COLO829 (cell line): ENCODE measurements at places on chromosomes 5 and 9.

GRCh38 chr9:23638011-23638410 is 188.0 kb downstream of the ELAVL2 start:
- no peak for DNase-seq

- DNase-seq: peak; percentile 92
Measured at GRCh38 chr9:114738581-114739316, 56.8 kb upstream of the TEX48 start.

- DNase-seq: no peak
Measured at GRCh38 chr5:77454123-77454522, 38.0 kb downstream of the WDR41 start.

DNA sequence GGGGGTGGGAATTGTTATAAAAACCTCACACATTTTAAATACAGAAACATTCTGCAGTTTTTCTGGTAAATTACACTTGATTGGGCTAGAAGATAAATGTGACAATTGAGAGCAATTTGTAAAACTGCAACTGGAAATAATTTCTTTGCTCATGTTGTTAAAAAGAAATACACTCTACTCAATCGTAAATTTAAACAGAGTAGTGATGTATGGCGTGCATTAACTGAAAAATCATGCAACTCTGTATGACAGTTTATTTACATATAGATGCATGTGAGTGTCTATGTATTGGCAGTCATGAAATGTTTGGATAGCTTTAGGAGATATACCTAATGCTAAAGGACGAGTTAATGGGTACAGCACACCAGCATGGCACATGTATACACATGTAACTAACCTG is 554.9 kb downstream of the PRELID2 start:
- DNase-seq: no peak

DNA sequence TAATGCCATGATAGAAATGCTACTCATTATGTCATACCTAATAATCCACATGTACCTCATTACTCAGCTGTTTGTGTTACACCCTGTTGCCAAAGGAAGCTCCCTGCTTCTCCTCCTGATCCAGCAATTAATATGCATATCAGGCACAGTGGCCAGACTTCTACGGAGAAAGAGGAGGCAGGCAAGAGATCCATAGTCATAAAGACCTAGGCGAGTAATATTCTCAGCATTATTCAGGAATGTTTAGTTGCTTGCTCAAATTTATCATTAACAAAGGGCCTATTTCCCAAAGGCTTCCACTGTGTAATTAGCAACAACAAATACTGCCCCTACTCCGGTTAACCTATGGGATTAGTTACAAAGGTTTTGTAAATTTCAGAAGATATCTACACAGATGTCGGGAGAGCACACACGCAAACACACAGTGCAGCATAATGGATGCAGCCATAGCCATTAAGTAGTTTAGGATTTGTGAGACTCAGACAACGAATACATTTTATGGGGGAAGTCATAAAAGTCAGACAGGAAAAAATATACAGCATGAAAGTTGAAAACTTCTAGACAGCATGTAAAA is 192.6 kb downstream of the EFNA5 start:
- no peak for DNase-seq

GRCh38 chr5:3214838-3215374 is 380.7 kb upstream of the IRX1 start:
- no peak for DNase-seq

DNA sequence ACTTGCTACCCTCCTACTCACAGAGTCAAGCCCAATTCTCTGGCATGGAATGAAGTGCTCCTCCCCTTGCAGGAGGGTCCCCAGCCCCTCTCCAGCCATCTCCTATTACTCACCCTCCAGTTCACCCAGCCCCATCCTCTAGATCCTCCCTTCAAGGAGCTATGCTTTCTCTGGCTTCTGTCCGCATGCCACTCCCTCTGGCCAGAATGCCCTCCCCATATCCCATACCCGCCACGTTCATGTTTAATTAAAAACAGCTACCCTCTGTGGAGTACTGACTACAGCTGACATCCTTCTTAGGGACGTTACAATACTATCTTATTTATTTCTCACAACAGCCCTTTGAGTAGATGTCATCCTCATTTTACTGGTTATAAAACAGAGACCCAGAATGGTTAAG is 3.0 kb downstream of the F2R start:
- no peak for DNase-seq

DNA sequence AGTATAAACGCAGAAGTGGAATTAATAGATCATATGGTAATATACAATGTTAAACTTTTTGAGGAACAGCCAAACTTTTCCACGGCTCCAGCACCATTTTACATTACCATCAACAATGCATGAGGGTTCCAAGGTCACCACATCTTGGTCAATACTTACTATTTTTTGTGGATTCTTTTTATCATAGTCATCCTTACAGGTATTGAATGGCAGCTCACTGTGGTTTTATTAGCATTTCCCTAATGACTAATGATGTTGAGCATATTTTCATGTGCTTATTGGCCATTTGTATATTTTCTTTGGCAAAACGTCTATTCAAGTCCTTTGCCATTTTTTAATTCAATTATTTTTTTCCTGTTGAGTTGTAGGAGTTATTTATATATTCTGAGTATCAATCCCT is 14.1 kb upstream of the RAPGEF6 start:
- DNase-seq: no peak

DNA sequence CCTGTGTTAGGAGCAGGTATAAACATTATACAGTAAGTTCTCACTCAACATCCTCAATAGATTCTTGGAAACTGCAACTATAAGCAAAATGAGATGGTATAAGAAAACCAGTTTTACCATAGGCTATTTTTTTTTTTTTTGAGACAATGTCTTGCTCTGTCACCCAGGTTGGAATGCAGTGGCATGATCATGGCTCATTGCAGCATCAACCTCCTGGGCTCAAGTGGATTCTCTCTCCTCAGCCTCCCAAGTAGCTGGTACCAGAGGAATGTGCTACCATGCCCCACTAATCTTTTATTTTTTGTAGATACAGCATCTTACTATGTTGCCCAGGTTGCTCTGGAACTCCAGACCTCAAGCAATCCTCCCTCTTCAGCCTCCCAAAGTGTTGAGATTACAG is 50.1 kb upstream of the ADRB2 start:
- DNase-seq: no peak

GRCh38 chr9:89277454-89277853 is 33.5 kb upstream of the CKS2 start:
- DNase-seq: no peak

DNA sequence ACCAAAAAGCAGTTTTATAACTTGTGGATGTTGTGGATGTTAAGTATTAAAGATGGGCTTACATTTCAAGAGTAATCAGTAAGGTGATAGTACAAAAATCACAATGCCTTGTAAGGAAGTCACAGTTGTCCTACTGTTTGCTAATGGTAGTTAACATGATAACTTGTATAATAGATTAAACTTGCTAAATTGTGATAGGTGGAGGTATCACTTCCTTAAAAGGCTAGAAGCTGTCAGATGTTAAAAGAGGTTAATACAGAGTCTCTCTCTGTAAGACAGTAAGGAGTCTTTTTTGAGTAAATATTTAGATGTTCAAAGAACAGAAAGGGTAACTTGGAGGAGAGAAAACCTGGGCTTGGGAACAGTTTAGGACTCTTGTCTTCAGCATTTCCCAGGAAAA is 14.2 kb upstream of the MACIR start:
- DNase-seq: no peak

- no peak for DNase-seq
Measured at GRCh38 chr9:124477211-124477647, 27.0 kb downstream of the ADGRD2 start.

GRCh38 chr9:13330396-13331004 is 51.0 kb upstream of the MPDZ start:
- no peak for DNase-seq

- no peak for DNase-seq
Measured at GRCh38 chr5:131595088-131596033, 39.7 kb downstream of the RAPGEF6 start.

DNA sequence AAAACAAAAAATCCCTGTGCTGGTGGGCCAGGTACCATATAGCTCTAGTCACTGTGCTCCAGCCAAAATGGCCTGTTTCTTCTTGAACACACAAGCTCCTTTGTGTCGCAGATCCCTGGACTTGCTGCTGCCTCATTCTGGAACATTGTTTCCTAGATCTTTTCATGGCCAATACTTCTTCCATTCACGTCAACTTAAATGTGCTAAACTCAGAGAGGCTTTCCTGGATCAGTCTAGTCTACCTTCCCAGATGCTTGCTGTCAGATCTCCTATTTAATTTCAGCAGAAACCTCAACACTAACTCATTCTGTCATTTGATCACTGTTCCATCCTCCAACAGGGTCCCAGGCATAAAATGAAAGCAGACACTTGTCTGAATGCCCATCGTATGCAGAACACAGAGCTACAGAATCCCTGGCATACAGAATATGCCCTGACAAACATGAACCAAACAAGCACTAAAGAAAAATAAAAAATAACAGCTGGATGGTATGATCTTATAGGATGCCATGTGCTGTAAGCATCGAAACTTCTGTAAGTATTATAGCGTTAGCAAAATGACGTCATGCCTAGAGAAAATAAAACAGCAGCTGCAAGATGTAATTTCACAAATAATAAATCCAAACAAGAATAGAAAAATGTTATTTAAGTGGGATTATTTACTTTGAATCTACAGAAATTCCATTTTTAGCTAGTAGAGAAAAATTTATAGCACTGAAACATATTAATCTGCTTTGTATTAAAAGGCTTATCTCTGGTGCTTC is 403.7 kb upstream of the DAP start:
- DNase-seq: no peak

DNA sequence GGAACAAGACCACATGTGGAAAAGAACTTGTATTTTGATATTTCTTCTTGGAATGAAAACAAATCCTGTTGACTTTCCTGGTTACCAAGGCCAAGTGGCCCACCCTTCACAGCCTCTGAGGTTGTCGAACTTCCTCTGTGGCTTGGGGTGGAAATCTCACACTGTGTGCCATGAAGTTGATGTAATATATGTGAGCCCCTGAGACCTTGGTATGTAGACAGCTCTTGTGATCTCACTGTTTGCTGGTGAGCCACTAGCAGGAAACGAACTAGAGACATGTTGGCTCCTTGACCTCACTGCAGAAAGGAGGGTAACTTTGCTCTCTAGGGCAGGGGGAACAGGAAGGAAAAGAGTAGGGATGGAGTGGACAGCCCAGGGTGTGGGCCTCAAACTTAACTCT is 159.4 kb downstream of the ARHGAP26 start:
- no peak for DNase-seq

GRCh38 chr5:166279828-166280227 is 2011.6 kb upstream of the WWC1 start:
- DNase-seq: no peak

DNA sequence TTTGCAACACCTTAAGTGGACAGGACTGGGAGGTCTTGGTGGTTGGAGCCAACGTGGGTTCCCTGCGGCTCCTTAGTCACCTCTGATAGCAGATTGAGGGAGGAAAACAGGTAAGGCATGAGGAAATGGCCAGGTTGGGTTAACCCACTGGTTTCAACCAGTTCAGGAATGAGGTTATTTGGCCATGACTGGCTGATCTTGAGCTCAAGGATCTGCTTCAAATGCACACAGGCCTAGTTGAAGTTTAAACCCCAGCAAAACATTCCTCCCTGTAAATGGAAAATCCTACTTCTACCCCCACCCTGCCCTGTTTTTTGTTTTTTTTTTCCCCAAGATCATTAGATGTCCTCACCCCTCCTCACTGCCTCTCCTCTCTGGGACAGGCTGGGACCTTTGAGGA is 3.2 kb upstream of the NUP214 start:
- DNase-seq: no peak

DNA sequence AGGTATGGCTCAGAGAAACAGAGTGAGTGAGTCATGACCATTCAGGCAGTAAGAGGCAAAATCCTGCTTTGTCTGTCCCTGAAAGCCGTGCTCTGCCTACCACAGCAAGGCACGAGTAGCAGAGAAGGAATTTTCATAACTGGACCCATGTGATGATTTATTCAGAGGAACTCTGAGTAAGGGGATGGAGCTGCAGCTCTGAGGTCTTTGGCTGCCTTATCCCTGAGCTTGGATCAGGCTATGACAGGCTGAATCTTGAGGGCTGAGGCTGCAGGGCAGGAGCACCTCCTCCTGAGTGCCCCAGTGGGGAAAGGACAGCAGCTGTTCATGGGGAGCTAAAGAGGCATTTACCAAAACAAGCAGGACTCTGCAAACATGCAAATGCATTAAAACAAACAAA is 183.4 kb downstream of the PAPPA start:
- DNase-seq: no peak

- no peak for DNase-seq
Measured at GRCh38 chr9:3708751-3709150, 182.9 kb upstream of the RFX3 start.

DNA sequence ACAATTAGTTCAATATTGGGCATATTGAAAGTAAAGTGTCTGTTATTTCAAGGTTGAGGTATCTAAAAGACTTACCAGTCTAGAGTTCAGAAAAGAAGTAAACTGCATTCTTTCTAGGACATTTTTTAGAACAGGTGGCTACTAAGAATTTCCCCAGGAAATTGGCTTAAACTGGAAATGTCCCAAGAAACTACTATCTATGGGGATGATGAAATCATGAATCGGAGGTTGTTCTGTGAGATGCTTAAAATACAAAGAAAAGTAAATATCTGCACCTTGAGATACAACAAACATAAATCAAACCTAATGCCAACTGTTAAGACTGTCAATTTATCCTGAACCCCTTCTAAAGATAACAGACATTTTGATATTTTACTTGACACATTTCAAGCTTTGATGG is 226.5 kb upstream of the NREP start:
- DNase-seq: no peak

- no peak for DNase-seq
Measured at GRCh38 chr9:87271696-87272477, 225.8 kb upstream of the DAPK1 start.

- no peak for DNase-seq
Measured at GRCh38 chr9:132556714-132557113, 25.7 kb upstream of the BARHL1 start.

DNA sequence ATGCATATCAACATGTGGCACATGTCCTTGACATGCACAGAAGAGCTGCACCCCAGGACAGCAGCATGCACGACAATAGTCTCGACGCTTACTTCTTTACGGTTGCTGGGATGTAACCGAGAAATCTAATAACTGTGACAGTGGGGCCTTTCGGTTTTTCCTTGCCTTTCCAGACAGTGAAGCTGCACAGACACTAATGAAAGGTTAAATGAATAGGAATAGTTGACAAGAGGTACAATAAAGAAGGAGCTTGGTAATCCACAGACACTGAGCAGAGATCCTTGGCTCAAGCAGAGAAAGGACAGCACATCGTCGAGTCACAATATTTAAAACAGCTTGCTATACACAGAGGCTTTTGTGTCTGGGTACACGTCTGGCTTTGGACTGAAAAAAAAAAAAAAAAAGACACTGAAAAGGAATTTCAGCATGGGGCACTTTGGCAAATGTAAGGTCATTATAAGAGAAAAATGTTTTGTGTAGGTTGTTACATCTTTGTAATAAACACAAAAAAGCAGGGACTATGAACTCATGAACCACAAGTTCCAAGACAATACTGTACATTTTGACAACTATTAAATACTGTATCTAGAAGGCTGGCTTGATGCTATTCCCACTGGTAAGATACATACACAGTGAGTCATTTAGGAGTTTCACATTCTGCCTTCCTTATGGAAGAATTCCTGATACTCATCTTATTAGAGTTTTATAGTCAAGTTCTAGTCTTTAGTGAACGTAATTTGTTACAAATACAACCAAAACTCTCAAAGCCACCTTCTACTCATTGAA is 5.6 kb downstream of the BNC2 start:
- DNase-seq: no peak

- DNase-seq: no peak
Measured at GRCh38 chr9:123378025-123378424, 22.0 kb downstream of the CRB2 start.

GRCh38 chr5:78269088-78269703 is 25.3 kb downstream of the AP3B1 start:
- no peak for DNase-seq

GRCh38 chr5:73918791-73919221 is 292.8 kb downstream of the ARHGEF28 start:
- no peak for DNase-seq
